ENCODE measurements at places on chromosomes 16 and 17.

- no peak for DNase-seq
Measured at GRCh38 chr16:12548270-12548983, 255.3 kb downstream of the CPPED1 start.

GRCh38 chr17:57536289-57536688, 208.8 kb downstream of the CCDC182 start:
- DNase-seq, result no peak

DNA sequence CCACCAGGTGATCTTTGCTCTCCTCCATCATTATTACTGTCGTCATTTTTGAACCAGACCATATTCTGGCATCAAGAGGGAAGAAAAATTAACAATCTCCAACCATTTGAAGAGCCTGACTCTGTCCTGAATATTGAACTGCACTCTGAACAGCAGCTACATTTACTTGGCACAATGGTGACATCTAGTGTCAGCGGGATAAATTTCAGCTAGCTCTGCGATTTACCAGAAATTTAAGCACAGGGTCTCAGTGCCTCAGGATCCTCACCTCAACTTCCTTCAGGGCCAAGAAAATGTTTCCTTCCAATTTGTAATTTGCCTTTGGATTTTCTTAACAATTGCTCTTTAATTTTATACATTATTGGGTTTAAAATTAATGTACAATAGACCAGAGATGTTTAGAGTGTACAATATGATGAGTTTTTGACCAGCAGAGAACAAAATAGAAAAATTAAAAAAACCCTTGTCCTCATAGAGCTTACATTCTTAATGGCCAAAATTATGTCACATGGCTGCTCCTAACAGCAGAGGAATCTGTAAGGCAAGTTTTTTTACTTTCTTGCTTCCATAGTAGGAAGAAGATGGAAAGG, 10.7 kb upstream of the ZNF19 start:
- DNase-seq, result no peak

DNA sequence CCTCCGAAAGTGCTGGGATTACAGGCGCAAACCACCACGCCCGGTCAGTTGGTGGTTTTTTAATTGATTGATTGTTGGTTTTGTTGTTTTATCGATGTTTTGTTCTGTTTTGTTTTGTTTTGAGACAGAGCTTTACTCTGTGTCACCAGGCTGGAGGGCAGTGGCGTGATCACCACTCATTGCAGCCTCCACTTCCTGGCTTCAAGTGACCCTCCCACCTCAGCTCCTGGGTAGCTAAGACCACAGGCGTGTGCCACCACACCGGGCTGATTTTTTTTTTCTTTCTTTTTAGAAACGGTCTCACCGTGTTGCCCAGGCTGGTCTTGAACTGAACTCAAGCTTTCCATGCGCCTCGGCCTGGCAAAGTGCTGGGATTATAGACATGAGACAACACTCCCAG, 12.4 kb downstream of the FAM234A start:
- DNase-seq, result no peak

- DNase-seq, result peak; percentile 89
Measured at GRCh38 chr16:3690470-3690928, 26.8 kb downstream of the TRAP1 start.

GRCh38 chr17:64178011-64178825, 48.3 kb upstream of the ERN1 start:
- no peak for DNase-seq

- DNase-seq, result no peak
Measured at GRCh38 chr16:23248261-23249194, 53.6 kb upstream of the SCNN1B start.

- no peak for DNase-seq
Measured at GRCh38 chr16:89168381-89169189, 3.0 kb upstream of the CDH15 start.

DNA sequence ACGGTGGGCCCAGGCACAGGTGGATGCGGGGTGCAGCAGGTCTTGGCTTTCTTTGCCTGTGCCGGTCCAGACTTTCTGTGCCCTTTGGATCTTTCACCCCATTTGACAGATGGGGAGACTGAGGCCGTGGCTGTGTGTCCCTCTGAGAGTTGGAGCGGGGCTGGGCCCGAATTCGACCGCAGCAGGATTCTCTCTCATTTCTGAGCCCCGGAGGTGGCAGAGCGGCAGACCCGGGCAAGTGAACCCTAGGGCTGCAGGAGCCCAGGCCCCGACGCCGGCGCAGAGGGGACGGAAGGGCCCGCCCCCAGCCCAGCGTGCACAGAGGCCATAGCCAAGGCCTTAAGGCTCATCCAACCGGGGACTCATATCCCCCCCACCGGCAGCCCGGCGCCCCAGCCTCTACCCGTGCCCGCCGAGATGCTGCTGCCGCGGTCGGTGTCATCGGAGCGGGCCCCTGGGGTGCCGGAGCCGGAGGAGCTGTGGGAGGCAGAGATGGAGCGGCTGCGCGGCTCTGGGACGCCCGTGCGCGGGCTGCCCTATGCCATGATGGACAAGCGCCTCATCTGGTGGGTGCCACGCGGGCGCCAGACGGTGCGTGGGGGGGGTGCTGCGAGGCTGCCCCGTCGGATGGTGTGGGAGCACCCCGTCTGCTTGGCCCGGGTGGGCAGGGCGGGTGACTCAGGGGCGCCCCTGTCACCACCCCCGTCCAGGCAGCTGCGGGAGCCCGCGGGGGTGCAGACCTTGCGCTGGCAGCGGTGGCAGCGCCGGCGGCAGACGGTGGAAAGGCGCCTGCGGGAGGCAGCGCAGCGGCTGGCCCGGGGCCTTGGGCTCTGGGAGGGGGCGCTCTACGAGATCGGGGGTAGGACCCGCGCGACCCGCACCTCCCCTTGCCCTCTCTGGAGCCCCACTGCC, 857 bp downstream of the TMC8 start:
- DNase-seq, result no peak

DNA sequence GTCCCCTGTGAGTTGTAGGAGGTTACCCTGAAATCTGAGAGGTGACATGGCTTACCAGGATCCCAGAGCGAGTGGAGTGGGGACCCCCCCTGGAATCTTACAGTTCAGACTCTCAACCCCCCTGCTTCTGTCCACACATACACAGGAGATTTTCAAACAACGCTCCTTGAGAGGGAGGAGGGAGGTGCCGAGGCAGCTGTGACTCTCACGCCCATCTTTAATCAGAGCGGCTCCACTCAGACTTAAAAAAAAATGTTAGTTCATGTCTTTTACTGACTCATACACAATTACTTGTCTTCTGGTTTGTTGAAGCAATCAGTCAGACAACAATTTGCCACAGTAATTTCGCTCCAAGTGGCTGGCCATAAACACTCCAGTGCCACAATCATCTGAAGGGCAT, 15.4 kb upstream of the TMEM220 start:
- no peak for DNase-seq

All from AG09309 (cell line).